ENCODE measurements at places on chromosomes 13 and 19.

- DNase-seq: no peak
Observed at GRCh38 chr19:51450730-51451307, 7.4 kb downstream of the SIGLEC8 start.

DNA sequence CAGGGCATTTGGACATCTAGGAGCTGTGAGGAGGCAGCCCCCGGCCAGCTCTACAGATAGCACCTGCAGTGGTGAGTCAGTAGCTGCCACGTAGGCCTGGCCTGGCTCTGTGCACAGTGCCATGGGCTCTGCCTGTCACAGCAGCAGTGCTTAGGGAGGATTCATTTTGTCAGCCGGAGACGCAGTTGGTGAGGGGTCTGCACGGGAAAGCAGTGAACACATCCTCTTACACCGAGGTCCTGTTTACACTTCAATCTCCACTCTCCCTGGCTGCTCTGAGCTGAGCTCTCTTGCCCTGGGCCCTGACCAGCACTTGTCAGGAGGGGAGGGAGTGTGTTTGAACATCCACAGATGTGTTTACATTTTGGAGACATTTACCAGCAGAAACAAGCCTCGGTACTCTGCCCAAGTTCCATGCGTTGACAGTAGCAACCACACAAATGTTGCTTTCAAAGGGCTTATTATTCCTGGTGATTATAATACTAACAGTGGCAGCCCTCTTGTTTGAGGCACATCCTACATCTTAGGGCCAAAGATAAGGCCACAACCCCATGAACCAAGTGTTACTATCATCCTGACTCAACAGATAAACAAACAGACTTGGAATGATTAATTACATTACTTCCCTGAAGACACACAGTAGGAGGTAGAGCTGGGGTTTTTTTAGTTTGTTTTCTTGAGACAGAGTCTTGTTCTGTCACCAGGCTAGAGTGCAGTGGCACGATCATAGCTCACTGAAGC, 148.9 kb downstream of the USP12 start:
- no peak for DNase-seq

- DNase-seq: no peak
Observed at GRCh38 chr13:111595791-111596190, 275.3 kb downstream of the TEX29 start.

- no peak for DNase-seq
Observed at GRCh38 chr13:110548891-110549794, 12.4 kb downstream of the RAB20 start.

DNA sequence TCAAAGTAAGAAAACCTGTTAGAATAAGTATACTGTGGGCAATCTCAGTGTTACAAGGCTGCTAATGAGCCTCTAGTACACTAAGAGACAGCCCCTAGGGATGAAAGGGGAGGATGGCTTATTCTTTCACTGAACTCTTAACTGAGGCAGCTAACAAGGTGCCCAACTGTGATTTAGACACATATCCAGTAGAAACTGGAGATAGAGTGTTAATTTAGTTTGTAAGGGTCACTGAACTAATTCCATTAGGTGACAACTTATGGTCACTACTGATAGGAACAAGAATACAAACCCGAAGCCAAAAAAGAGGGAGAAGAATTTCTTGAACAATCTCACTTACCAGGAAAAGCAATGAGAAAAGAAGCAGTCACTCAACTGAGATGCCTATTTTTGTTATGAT, 1010.6 kb downstream of the PCDH9 start:
- no peak for DNase-seq

DNA sequence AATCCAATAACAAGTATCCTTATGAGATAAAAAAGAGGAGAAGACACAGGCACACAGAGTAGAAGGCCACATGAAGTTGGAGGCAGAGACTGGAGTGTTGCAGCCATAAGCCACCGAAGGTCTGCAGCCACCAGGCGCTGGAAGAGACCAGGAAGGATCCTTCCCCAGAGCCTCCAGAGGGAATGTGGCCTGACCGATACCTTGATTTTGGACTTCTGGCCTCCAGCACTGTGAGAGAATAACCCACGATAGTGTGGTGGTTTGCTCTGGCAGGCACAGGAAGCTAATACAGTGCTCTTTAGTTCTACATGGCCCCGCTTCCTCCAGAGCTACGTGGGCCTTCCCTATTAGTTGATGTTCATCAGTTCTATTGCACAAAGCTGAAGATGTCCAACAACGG, 15.3 kb upstream of the SULT2A1 start:
- peak; percentile 8 for DNase-seq

DNA sequence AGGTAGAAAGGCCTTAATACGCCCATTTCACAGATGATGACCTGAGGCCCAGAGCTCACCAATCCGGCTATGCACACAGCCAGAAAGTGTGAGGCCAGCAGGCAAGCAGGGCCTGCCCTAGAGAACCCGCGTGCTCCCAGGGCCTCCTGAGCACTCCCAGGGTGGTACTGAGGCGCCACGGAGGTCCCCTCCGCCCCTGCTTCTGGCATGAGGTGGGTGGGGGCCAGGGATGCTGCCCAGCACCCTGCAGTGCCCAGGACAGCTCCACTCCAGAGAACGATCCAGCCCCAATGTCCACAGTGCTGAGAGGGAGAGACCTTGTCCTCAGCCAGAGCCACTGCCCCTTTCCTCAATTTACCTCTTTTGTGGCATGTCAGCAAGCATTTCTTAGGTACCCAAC, 13.9 kb downstream of the SGTA start:
- DNase-seq: no peak

- DNase-seq: no peak
Observed at GRCh38 chr13:75762076-75762937, 126.2 kb downstream of the LMO7 start.

DNA sequence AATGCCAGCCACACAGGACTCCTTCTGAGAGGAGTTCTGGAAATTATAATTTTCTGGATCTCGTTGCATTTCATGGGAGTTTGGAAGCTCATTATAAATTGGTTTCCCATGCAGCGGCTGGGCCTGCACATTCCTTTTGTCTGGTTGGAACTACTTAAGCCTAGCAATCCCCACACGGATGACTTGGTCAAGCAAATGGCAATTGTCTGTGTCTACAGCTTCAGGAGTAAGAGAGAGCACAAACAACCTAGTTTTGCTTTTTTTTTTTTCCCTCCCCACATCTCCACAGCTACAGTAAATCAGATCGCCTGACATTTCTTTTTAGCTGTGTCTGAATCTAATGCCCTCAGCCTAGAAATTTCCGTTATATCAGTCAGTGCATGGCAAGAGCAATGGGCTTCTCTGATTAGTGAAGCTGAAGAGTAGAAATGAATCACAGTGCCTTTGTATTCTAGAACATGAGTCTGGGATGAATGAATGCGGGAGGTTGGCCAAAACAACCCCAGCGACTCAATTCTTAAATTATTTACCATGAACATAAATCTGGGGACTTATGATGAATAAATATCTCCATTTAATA, 15.1 kb downstream of the PCDH8 start:
- DNase-seq: no peak

DNA sequence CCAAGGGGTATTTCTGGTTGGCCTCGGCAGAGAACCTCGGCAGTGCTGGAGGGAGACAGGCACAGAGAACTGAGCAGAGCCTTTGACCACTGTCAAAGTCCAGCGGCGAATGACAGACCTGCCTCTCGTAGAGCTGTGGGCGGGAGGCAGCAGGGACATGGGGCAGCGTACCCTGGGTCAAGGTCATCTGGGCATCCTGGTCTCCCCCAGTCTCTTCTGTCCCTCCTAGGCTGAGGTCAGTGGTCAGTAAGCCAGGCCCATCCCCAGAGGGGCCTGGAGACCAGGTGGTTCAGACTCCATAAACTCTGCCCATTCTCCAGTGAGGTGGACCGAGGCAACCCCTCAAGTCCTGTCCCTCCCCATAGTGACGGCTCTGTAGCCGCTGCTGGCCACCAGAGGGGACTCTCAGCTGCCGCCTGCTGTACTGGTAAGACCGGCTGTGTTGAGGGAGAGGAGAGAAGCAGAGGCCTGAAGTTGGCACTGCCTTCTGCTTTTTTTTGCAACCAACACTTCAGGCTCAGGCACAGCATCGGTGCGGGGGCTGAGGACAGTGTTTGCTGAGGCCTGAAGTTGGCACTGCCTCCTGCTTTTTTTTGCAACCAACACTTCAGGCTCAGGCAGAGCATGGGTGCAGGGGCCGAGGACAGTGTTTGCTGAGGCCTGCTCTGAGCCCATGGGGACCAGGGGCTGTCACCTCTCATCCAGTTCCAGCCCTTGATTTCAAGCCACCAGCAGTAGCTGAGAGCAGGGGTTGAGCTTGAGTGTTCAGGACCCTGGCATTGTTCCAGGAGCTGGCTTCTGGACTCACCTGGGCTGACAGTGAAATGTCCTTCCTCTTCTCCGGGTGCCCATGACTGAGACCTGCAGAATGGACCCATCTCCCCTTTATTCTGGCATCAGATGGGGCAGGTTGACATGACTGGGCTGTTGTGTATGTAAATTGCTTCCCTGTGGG, at the start of gene PGLYRP2:
Gene PGLYRP2 (minus strand): TSS at position 111 of the 955 bp plus-strand sequence. CDS start 130 bp downstream, outside the sequence.
- DNase-seq: no peak

- DNase-seq: no peak
Observed at GRCh38 chr13:113621046-113621445, 36.5 kb downstream of the TFDP1 start.

DNA sequence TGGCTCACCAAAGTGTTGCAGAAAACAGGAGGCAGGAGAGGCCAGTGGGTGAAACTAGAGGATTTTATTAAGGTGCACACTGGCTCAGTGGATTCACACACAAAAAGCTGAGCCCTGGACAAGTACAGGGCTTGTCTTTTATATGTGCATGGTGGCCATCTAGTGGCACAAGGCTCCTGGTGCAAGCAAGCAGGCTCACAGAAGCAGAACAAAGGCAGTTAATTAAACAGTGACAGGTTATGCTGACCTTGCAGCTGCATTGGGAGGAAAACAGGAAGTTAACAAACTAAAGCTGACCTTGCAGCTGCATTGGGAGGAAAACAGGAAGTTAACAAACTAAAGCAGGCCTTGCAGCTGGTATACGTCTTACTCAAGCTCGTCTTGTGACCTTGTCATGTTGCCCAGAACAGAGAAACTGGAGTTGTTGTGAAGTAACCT, 65.3 kb upstream of the ZNF681 start:
- DNase-seq: no peak

DNA sequence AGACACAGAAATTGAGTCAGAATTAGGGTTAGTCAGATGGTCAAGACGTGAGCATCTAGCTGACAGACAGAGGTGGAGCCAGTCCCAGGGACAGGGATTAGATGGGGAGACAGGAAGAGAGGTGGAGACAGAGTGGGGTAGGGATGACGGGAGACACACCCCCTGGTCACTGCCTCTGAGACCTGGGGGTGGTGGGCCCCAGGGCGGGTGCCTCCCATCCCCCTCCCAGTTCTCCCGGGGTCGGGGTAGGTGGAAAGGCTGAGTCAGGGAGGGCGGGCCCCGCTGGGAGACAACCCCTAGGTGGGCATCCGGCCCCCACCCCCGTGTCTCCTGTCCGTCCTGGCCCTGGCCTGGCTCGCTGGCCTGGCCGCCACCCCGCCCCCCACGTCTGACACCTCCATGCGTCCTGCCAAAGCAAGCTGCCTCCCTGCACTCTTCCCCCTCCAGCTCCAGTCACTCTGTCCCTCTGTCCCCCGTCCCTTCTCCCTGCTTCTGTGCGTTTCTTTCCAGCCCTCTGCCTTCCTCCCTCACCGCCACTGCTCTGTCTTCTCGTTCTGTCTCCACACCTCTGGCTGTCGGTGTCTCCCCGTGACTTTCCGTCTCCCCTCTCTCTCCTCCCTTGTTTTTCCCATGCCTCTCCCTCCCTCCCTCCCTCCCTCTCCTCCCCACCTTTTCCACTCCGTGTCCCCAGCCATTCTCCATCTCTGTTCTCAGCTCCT, 15.1 kb downstream of the CCDC97 start:
- no peak for DNase-seq

DNA sequence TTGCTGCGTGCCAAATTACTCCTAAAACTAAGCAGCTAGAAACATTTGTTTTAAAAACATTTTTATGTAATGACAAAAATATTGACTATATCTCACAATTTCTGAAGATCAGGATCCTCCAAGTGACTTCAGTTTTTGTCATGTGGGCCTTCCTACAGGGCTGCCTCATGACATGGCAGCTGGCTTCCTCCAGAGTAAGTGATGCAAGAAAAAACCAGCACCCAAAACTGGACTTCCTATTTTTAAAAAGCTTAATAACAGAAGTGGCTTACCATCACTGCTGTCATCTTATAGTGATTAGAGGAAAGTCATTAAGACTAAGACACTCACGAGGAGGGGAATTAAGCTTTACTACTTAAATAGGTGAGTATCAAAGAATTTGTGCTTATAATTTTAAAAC, 681.7 kb downstream of the PCDH17 start:
- no peak for DNase-seq

DNA sequence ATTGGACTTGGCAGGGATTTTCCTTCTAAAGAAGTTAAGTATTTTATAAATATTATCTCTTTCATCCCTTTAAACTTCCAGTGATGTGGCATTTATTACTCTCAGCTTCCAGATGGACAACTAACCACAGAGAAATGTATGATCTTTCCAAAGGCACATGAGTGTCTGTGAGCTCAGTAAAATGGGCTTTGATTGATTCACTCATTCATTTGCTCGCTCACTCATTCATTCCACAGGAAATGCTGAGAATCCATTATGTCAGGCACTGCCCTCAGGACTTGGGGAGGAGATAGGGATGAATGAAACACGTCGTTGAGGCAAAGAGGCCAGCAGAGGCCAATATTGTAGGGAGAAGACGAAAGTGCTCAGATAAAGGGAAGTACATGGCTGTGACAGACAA, 359.3 kb downstream of the EFNB2 start:
- DNase-seq: no peak

DNA sequence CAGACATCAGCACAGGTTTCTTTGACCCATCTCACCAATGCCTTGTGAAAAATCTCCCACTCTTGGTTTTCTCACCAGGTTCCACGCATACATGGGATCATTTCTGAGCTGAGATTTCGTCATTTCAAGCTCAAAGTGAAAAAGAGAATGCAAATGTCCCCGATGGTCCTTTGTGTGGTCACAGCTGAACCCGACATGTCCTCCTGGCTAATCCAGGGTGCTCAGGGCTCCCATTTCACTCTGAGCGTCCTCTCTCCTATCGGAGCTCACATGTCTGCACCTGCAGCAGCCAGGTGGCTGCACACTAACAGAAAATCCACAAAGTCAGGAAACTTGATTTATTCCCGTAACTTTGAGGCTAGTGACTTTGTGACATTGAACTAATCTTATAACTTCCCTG, 9.3 kb upstream of the CEACAM3 start:
- no peak for DNase-seq

GRCh38 chr13:34842466-34842865, 99.6 kb upstream of the NBEA start:
- DNase-seq: no peak

GRCh38 chr13:110334841-110335490, 27.9 kb downstream of the COL4A2 start:
- DNase-seq: no peak

- DNase-seq: no peak
Observed at GRCh38 chr13:31350560-31350959, 150.8 kb downstream of the B3GLCT start.

GRCh38 chr19:38891771-38892170, 7.6 kb downstream of the SIRT2 start:
- no peak for DNase-seq
